Upper lobe of right lung (tissue), 1 donor: ENCODE measurements at places on chromosomes 6 and 20.

GRCh38 chr6:114087496-114087895 lies 116.5 kb upstream of the HDAC2 start:
- DNase-seq: no peak

DNA sequence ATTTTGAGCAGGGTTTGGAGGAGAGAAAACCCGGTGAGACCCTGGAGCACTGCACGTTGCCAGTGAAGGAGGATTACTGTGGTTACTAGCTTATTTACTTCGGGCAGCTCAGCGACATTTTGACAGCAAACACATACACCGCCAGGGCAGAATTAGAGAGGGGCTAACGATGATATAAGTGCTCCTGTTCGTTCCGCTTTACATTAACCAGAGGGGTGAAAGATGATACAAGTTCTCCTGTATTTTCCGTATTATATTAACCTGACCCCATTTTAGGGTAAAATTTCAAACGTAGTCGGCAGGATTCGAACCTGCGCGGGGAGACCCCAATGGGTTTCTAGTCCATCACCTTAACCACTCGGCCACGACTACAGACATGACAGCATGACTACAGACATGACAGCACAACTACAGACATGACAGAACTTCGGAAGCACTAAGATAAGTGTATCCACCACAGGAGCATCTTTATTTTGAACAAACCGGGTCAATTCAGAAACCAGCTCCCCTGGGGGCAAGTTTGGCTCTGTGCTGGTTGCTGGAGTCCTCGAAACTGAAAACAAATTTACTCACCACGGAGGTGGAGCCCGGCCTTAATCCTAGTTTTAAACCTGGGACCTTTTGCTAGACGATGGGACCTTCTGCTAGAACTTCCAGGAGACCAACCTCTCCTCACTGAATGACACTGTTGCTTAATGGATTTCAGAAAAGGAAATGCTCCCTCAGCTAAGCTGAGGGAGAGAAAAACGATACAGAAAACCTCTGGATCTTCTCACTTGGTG lies 80.4 kb upstream of the ZNF184 start:
- DNase-seq: no peak

- no peak for DNase-seq
Measured at GRCh38 chr6:158011478-158011920, 29.8 kb downstream of the SYNJ2 start.

DNA sequence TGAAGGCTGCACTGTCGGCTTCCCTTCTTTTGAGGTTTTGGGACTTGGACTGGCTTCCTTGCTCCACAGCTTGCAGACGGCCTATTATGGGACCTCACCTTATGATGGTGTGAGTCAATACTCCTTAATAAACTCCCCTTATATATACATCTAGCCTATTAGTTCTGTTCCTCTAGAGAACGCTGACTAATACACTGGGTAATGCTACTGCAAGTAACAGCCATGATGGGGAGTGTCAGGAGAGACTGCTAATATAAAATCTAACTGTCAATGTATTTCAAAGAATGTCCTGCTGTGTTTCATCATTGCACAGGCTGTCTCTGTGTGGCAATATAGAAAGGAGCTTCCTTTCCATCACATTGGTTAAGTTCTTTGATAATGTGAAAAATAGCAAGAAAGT lies 57.7 kb upstream of the UST start:
- no peak for DNase-seq

DNA sequence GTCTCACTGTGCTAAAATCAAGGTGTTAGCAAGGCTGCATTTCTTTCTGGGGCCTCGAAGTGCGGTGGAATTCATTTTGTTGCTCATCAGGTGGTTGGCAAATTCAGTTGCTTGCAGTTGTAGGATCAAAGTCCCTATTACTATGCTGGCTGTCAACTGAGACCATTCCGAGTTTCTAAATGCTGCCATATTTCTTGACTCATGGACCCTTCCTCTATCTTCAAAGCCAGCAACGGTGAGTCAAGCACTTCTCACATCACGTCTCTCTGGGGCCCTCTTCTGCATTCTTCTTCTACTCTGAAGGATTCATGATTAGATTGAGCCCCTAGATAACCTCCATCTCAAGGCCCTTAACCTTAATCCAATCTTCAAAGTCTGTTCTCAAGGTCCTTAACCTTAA lies 619.7 kb downstream of the HACE1 start:
- DNase-seq: no peak

GRCh38 chr6:19788686-19789085 lies 48.5 kb upstream of the ID4 start:
- DNase-seq: no peak

DNA sequence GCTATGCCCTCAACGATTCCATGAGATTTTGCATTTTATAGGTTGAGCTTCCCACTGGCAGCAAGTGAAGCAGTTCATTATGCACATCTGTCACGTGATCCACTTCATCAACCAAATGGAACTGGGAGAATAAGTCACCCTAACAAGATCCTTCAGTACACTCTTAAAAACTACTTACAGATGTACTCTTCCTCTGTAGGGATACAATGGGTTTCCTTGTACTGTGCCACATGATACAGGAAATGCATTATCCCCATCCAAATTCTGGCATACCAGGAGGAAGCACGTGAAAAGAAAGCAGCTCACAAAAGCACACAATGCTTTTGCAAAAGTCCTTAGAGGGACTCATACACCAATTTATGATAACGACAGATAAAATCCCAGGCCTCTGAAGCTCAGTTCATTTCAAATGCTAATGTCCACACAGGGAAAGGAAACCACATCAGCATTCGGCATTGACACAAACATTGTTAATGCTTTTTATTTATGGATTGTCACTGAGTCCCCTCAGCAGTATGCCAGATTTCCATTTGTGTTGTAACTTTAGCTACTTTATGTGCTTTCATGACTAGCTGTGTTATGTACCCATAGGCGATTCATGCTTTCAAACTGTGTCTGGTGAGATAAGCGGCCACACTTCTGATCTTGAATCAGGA lies 58.1 kb upstream of the REV3L start:
- no peak for DNase-seq

- DNase-seq: peak; percentile 54
Measured at GRCh38 chr6:158038291-158039177, 56.9 kb downstream of the SYNJ2 start.

- DNase-seq: no peak
Measured at GRCh38 chr6:148760258-148760534, 13.4 kb downstream of the UST start.

DNA sequence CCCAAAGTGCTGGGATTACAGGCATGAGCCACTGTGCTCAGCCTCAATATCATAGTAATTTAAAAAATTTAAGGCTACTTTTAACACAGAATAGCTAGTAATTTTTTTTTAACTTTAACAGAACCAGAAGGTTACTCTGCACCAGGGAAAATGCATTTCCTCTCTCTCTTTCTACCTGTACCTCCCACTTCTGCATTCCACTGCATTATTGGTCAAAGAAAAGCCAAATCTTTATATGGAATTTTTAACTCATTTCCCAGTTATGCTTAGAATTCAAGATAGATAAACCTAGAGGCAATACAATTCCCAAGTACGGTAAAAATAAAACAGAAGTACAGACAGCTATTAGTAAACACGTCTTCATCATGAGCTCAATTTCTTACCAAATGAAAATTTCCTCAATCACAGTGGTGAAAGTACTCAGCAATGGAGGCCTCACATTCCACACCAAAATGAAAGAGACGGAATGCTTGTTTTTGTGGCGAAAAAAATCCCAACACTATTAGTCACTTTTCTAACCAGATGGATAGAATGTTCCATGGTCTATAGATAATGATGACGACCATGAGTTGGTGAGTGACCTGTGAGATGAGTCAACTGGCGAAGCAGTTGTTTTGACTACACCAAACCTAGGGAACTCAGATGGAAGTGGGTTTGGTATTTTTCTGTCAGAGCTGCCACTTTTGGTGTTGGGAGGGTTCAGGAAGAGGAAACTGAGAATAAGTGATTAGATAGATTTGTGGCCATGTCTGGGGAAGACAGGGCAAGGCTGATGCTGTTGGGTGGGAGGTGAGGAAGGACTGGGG lies 104.7 kb upstream of the SGK1 start:
- no peak for DNase-seq

DNA sequence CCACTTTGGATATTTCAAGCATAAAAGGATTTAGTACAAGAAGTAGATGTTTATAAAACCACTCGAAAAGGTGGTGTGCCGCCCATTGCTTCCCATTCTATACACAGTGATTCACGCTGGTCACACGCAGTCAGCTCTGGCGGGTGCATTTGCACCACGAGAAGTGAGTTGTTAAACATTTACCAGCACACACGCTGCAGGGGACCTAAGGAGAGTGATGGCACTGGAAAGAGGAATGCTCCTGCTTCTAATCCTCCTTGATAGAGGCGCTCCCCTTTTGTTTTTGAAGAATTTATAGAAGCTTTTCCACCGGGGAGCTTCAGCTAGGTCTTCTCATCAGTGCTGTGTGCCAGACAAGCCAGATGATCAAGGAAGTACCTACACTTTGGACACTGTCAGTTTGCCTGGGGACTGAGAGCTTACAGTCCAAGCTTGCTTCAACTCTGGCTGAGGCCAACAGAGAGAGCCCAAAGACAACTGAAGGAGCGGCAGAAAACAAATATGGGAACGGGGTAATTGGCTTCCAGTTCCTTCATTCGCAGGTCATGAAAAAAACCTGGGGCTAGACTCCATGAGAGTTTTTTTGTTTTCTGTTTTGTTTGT lies 31.2 kb downstream of the MUC22 start:
- no peak for DNase-seq

DNA sequence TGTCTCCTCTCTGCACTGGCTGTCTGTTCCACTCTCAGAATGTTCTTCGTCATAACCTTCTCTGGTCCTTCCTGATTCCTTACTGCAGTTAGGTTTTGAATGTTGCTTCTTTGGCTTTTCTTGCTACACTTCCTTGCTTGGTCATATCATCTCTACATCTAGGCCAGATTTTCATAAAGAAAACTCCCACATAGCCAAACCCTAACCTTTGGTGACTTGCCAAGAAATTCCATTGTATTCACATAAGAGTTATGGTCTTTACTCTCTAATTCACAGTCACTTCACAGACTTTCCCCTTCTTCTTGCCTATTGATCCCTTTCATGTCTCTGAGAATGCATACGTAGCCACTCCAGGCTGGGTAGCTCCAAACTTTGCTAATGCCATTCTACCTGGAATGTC lies 41.9 kb upstream of the SIM1 start:
- DNase-seq: no peak
